ENCODE measurements at places on chromosomes 4 and X. TPM values are rescaled to one million over a fixed set of nuclear protein-coding genes. Genes with fewer than 3 reads are reported as not detected.
A peak's percentile ranks its signal among the peaks of the same experiment; 100 is the strongest.

Gene RS1
- total RNA-seq, result not detected

Gene KLHL4
- total RNA-seq, result 0.10 TPM

Gene KLHL34
- not detected for total RNA-seq

Gene TRIM60
- not detected for total RNA-seq

Gene SUPT20HL1
- total RNA-seq, result not detected

Gene CPLX1
- total RNA-seq, result 14.5 TPM

Gene SRPK3
- total RNA-seq, result not detected

Gene CDKL2
- 1.2 TPM for total RNA-seq

Gene TRIML1
- total RNA-seq, result not detected

Gene ITM2A
- total RNA-seq, result not detected

DNA sequence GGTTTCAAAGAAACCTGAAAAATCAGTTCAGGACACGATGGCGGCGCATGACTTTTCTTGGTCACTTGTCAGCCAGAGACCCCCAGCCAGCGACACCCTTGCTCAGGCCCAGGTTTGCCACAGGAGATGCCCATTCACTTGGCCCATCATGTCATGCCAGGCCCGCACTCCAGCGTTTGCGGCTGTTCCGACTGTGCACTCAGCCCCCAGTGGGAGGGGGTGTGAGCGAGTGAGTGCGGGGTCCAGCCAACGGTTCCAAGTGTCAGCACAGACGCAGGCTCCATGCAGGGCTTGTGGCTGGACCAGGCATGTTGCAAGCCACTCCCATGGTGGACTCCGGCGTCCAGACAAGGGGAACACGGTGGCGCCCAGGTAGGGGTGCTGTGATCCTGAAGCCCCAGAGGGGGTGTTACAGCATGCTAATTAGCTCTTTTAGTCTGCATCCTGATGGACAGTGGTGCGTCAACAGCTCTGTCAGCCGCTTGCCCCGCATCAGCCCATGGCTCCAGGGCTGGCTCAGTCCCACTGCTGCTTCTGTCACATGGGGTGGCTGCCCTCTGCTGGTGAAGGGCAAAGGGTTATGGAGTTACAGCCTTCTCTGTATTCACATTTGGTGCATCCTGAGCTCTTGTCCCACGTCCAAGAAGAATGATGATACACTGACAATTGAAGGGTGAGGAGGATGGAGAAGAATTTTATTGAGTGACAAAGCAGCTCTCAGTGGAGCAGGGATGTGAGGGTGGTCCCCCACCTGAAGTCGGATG is 3.7 kb upstream of the MAEA start:
- no peak overlapping the region for H3K27ac ChIP-seq
- H3K36me3 ChIP-seq, result no peaks in the 10 kb centered on the region
- no peak for DNase-seq
- H3K27me3 ChIP-seq, result no peaks in the 10 kb centered on the region
- H3K4me3 ChIP-seq, result no peak overlapping the region

DNA sequence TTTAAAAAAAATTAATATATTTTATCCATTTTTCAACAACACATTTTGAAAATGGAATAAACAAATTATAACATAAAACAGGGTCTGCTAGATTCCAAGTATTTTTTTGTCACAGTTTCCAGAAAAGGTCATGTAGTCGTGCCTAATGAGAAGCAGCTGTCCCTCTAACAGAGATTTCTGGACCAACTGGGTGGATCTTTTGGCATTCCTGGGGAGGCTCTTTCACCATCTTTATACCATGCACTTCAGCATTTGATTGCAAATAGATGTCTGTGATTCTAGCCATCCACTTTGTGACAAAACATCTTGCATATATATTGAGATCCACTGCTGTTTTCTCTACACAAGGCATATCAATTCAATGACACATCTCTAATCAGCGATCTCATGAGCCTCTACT is 210.7 kb upstream of the LDB2 start:
- no peaks in the 10 kb centered on the region for H3K4me1 ChIP-seq
- no peak overlapping the region for H3K4me3 ChIP-seq
- no peaks in the 10 kb centered on the region for H3K27me3 ChIP-seq
- no peak for DNase-seq

- no peak overlapping the region for H3K27ac ChIP-seq
- H3K4me3 ChIP-seq, result no peak overlapping the region
- no peaks in the 10 kb centered on the region for H3K27me3 ChIP-seq
- no peaks in the 10 kb centered on the region for H3K4me1 ChIP-seq
- DNase-seq, result peak; percentile 12
Measured at GRCh38 chrX:133670383-133670782, 255.1 kb upstream of the GPC4 start.

- H3K36me3 ChIP-seq, result no peaks in the 10 kb centered on the region
- H3K4me3 ChIP-seq, result no peak overlapping the region
- no peak overlapping the region for H3K27ac ChIP-seq
- DNase-seq, result no peak
- H3K27me3 ChIP-seq, result no peaks in the 10 kb centered on the region
Measured at GRCh38 chr4:94848326-94848725, 90.6 kb downstream of the BMPR1B start.

- no peaks in the 10 kb centered on the region for H3K36me3 ChIP-seq
- no peak for DNase-seq
- no peak overlapping the region for H3K27ac ChIP-seq
- no peaks in the 10 kb centered on the region for H3K27me3 ChIP-seq
- H3K4me3 ChIP-seq, result no peak overlapping the region
Measured at GRCh38 chr4:34664051-34664450, 1580.3 kb downstream of the ARAP2 start.

- H3K4me1 ChIP-seq, result no peaks in the 10 kb centered on the region
- no peak within 1 kb of the TSS for H3K27ac ChIP-seq
- no peaks in the 10 kb centered on the region for H3K36me3 ChIP-seq
- H3K27me3 ChIP-seq, result no peaks in the 10 kb centered on the region
- no peak within 1 kb of the TSS for H3K4me3 ChIP-seq
Measured at GRCh38 chrX:93673869-93674271, at the start of gene FAM133A. TSS of gene FAM133A (plus strand) at chrX:93674206. CDS start at chrX:93709420, 35,214 bp downstream.

GRCh38 chrX:53715346-53715924 is 28.9 kb upstream of the HUWE1 start:
- H3K27ac ChIP-seq, result peak overlapping the region; percentile 43
- H3K4me3 ChIP-seq, result no peak overlapping the region
- DNase-seq, result no peak
- no peaks in the 10 kb centered on the region for H3K27me3 ChIP-seq
- H3K36me3 ChIP-seq, result no peaks in the 10 kb centered on the region

DNA sequence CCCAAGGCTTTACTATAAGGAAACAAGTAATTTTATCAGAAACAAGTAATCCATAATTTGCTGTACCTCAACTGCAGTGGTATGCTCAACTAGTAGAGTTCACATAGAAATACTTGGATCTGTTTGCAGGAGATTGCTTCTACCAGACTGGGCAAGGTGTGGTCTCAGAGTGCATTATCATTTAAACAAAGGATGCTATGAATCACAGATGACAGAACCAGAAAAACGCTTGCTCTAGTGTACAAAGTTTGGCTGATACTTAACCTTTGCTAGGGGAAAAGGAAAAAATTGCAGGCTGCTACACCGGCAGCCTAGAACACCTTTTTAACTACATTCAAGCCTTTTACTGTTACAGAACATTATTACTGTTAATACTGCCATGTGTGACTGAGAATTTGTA is 97.1 kb downstream of the ENOX2 start:
- DNase-seq, result no peak
- H3K27ac ChIP-seq, result no peak overlapping the region
- no peaks in the 10 kb centered on the region for H3K27me3 ChIP-seq

DNA sequence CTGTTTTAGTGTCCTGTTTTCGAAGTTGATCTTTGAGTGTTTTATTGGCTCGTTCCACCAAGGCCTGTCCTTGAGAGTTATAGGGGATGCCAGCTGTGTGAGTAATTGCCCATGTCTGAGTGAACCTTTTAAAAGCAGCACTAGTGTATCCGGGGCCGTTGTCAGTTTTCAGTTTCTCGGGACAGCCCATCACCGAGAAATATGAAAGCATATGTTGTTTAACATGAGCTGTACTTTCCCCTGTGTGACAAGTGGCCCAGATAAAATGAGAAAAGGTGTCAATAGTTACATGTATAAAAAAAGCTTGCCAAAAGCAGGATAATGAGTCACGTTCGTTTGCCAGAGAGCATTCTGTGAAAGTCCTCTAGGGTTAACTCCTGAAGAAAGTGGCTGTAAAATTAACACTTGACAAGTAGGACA is 48.6 kb upstream of the RASSF6 start:
- H3K27ac ChIP-seq, result no peak overlapping the region
- H3K36me3 ChIP-seq, result no peaks in the 10 kb centered on the region
- H3K27me3 ChIP-seq, result no peaks in the 10 kb centered on the region
- no peaks in the 10 kb centered on the region for H3K4me1 ChIP-seq
- no peak overlapping the region for H3K4me3 ChIP-seq

GRCh38 chrX:13220916-13221315 is 98.9 kb downstream of the ATXN3L start:
- no peaks in the 10 kb centered on the region for H3K36me3 ChIP-seq
- H3K27ac ChIP-seq, result no peak overlapping the region
- no peak overlapping the region for H3K4me3 ChIP-seq
- no peaks in the 10 kb centered on the region for H3K27me3 ChIP-seq
- DNase-seq, result no peak

- no peak overlapping the region for H3K4me3 ChIP-seq
- no peaks in the 10 kb centered on the region for H3K4me1 ChIP-seq
- no peaks in the 10 kb centered on the region for H3K27me3 ChIP-seq
- H3K27ac ChIP-seq, result no peak overlapping the region
Measured at GRCh38 chr4:133982533-133983224, 218.9 kb downstream of the PABPC4L start.

- DNase-seq, result no peak
- H3K36me3 ChIP-seq, result no peaks in the 10 kb centered on the region
- no peak overlapping the region for H3K27ac ChIP-seq
Measured at GRCh38 chrX:134186362-134187121, 50.4 kb upstream of the CCDC160 start.

DNA sequence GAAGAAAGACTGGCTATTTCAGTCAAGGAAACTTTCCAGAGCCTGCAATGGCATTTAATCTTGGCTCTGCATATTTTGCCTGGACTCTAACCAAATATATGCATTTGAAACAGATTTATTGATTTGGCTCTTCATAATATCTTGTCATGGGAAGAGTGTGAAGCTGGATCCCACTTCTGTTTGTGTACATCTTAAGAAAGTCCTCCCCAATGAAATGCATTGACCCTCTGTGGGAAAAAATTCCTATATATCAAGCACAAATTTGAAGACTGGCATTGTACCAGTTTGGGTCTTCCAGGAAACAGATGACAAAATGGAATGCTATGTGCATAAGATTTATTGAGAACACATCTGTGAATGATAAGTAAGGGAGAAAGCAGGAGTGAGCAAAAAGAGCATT is 897.3 kb upstream of the TENM3 start:
- no peak overlapping the region for H3K27ac ChIP-seq
- H3K4me1 ChIP-seq, result no peaks in the 10 kb centered on the region
- H3K36me3 ChIP-seq, result no peaks in the 10 kb centered on the region
- DNase-seq, result no peak
- peaks cover 4% of the 10 kb centered on the region for H3K27me3 ChIP-seq

DNA sequence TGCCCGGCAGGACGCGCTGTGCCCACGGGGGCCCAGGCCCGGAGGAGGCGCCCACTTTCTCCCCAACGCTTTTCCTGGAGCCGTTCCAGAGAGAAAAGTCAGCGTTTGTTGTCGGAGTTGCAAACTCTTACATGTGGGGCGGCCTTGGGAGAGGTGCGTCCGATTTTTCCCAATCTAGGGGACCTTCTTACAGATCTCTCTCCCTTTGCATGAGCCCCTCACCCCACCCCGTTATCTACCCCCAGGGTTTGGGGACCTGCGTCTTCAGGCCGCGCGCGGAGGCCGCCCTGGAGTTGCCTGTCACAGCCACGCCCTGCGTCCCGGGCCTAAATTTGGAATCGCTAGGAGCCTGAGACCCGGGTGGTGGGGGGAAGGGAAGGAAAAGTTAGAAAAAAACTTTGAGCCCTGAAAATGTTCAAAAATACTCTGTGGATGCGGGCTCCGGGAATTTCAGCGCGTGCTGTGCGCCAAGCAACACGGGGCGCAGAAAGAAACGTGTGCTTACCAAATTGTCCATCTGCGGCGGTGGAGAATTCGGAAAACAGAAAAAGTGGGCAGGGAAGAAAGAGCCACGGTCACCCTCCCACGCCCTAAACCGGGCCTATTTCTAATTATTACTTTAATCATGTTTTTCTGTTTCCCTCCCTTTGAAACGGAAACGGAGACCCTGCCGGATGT is 587 bp downstream of the CD99 start:
- H3K4me1 ChIP-seq, result no peaks in the 10 kb centered on the region
- peak overlapping the region; percentile 72 for H3K4me3 ChIP-seq
- H3K27ac ChIP-seq, result peak overlapping the region; percentile 53

DNA sequence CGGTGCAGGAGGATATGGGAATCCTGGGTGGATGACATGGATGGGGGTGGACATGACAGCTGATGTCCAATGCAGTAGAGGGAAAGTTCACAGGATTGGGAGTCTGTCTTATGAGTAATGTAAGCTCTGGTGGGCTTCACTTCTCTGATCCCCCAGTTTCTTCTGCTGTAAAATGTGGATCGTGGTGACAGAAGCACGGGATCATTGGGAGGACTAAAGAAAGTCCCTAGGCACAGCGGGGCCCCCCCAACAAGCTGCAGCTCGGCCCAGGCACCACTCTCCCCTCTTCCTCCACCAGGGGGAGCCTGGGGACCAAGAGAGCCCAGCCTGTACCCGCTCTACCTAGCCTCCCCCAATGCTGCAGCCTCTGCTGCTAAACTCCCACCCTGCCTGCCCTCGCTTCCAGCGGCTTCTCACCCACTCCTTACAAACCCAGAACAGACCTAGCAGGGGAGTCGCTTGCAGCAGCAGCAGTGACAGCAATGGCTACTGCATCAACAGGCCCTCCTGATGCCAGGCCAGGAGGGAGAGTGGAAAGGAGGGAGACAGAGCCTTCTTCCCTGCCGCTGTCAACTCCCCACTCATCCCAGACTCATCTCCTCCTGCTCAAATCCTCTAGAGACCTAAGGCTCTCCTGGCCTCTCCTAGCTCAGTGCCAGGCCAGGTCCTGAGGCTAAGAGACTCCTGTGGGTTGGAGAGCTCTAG is 36.1 kb upstream of the IQSEC2 start:
- H3K4me1 ChIP-seq, result peaks cover 5% of the 10 kb centered on the region
- H3K36me3 ChIP-seq, result no peaks in the 10 kb centered on the region

GRCh38 chrX:23066588-23067281 is 67.0 kb downstream of the DDX53 start:
- no peak overlapping the region for H3K4me3 ChIP-seq
- no peak overlapping the region for H3K27ac ChIP-seq
- no peaks in the 10 kb centered on the region for H3K4me1 ChIP-seq
- H3K36me3 ChIP-seq, result no peaks in the 10 kb centered on the region
- DNase-seq, result no peak

DNA sequence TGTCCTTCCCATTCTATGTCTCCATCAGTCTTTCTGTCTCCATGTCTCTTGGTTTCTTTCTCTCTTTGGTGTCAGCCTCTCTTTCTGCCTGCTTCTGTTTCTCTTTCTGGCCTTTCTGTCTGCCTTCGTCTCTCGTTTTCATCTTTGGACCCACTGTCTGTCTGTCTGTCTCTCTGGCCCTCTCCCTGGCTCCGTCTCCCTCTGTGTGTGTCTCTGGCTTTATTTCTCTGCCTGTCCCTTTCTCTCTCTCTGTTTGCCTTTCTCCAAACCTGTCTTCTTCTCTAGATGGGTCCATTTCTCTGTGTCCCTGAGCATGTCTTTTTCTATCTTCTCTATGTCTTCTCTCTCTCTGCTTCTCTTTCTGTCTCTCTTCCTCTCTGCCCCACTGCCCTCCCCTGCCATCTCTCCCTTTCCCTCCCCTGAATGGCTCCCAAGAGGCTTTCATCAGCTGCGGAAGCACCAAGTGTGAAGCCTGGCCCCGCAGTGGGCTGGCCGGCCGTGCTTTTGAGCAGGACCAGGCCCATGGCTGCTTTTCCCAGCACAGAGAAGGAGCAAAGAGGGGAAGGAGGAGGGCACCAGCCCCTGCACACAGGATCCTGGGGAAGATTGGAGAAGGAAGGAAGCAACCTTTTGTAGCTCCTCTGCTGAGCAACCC is 57.4 kb downstream of the PJA1 start:
- H3K4me1 ChIP-seq, result peaks cover 16% of the 10 kb centered on the region
- DNase-seq, result no peak
- no peaks in the 10 kb centered on the region for H3K36me3 ChIP-seq
